ENCODE measurements at places on chromosomes 2 and 18.

DNA sequence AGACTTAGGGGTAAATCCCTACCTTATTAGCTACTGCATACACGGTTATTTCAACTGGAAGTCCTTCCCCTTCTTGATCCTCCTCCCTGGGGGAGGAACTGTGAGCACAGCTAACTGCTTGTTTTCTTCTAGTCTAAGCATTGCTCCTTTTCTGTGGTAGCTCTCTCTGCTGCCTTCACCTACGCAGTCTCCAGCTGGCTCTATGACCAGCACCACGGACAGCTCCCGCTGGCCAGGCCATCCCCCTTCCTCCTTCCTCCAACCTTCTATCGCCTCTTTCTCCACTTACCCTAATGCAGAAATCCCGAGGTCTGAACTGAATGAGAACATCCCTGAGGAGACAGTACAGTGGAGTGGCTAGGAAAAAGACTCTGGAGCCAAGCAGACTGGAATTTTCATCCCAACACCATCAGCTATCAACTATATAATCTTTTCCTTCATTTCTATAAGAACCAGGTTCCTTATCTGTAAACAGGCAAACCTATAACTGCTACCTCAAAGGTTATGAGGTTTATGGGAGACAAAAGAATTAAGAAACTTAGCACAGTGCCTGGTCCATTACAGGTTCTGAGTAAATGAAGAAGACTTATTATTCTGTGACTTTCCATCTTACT, 4.7 kb upstream of the CFAP65 start:
- no peak for DNase-seq

DNA sequence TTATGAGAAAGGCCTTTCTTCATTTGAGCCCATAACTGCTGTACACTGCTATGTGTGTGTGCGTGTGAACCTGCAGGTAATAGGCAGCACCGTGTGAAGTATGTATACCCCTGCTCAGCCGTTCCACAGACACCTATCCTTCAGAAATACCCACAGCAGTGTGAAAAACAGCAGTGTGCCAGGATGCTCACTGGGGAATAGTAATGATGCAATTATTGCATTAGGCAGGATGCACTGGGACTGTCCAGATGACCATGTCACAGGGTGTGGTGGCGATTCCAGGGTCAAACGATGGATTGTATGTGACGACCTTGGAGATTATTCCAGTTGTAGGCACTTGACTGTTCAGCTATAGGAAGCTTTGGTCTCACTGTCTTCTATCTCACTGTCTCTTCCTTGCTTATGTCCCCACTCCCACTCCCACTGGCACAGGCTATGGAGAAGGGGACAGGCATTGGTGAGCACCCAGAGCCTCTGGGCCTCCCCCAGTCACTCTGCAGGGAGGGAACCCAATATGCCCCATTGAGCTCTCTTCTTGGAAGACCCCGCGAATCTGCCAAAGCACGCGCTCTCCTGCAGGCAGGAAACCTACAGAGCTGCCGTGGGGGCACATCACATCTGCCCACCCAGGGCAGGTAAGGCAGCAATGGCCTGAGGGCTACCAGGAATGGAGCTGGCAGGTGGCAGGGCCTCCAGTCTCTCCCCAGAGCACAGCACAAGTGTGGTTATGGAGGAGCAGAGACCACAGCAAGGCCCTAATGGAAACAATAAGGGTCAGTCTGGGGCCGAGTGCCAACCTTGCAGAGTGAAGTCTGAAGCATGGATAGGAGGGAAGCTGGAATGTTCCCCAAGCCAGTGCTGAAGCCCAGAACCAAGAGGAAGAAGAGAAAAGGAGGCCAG, 518.9 kb upstream of the RAB6C start:
- no peak for DNase-seq

DNA sequence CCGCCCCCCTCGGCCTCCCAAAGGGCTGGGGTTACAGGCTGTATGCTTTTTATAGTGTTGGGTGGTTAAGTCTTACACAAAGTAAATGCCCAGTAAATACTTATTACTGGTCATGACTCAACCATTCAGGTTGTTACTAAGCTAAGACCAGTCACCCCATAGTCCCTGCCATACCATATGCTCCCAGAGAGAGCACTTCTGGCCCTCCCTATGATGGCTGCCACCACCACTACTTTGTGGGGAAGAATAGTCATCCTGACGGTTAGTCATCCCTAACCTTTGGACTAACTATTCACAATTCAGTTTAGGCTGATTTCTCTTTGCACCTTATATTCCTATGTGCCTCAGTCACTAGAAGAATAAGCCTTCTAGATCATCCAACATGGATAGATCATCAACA, 42.0 kb upstream of the MSH2 start:
- peak; percentile 0 for DNase-seq

GRCh38 chr2:178630581-178630980, 150.3 kb downstream of the PLEKHA3 start:
- DNase-seq: no peak

DNA sequence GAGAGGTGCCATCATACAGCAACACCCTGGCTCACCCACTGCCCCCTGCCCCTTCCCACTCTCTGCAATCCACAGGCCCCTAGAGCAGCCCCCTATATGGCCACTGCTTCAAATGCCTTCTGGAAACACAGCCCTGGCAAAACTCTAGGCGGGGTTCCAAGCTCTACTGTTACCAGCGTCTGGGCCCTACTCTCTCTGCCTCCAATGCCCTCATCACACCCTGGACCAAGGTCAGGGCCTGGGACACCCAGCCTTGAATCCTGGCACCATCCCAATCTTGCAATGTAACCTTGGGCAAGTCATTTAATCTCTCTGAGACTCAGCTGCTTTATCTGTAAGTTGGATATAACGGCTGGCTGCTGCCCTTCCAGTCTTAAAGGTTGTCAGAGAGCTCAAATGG, 39.2 kb upstream of the LOXHD1 start:
- no peak for DNase-seq

DNA sequence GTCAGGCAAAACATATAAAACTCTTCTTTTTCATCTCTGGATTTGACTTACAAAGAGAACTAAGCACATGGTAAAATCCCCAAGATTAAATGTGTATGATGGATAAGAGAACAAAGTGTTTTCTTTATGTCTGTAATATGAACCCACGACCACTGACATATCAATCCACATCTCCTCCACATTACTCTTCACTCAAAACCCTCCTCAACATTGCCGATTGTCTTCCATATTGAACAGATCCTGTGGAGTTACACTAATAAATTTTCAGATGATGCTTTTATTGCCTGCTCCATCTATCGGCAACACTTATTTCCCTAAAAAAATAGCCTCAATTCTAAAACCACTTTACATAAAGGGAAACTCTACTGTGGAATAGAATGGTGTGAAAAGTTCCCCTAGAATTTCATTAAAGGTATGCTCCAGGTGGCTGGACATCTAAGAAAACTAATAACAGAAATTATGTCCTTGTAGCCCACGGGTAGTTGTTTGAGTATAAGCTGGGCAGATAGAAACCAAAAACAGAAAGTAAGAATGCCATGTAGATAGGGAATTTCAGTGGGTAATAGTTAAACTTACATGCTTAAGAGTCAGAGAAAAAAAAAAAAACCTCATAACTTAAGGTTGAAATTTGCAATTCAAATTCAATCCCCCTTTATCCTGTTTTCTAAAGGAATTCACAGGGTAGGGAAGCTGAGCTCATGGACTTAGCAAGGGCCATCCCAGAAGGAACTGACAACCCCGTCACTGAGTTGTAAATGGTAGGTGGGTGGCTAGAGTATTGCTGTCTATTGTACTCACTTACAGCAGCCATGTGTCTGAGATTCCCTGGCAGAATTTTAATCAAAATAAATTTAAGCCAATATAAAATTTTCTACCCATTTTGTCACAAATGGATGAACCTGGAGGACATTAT, 305.4 kb upstream of the LYPD1 start:
- DNase-seq: no peak

Data from left lobe of liver (tissue), 2 donors.